Stimulated activated CD4-positive, alpha-beta T cell treated with anti-CD3 and anti-CD28 coated beads, Interleukin-2, amount 100 ng/mL, for 24 hours (primary cell): ENCODE measurements at places on chromosomes 2 and 18.

DNA sequence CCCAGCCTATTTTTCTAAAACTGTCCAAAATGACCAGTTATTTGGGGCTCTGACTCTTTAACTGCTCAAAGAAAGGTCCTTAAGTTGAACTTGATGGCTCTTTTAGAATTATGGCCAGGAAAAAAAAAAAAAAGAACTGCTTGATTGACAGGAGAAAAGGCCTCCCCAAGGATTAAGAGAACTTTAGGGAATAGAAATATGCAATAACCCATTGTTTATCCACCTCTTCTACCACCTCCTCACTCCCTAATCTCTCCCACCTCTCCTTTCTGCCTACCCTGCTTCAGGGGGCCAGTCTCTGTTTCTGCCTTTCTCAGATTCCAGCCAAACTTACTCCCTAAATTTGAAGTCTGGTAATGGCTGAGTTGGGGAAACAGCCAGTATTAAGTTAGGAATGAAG, 5.7 kb upstream of the STRN start:
- DNase-seq = no peak

- DNase-seq = no peak
Observed at GRCh38 chr18:54801374-54801773, 26.9 kb upstream of the RAB27B start.

- DNase-seq = no peak
Observed at GRCh38 chr2:168137510-168138180, 109.8 kb downstream of the STK39 start.

DNA sequence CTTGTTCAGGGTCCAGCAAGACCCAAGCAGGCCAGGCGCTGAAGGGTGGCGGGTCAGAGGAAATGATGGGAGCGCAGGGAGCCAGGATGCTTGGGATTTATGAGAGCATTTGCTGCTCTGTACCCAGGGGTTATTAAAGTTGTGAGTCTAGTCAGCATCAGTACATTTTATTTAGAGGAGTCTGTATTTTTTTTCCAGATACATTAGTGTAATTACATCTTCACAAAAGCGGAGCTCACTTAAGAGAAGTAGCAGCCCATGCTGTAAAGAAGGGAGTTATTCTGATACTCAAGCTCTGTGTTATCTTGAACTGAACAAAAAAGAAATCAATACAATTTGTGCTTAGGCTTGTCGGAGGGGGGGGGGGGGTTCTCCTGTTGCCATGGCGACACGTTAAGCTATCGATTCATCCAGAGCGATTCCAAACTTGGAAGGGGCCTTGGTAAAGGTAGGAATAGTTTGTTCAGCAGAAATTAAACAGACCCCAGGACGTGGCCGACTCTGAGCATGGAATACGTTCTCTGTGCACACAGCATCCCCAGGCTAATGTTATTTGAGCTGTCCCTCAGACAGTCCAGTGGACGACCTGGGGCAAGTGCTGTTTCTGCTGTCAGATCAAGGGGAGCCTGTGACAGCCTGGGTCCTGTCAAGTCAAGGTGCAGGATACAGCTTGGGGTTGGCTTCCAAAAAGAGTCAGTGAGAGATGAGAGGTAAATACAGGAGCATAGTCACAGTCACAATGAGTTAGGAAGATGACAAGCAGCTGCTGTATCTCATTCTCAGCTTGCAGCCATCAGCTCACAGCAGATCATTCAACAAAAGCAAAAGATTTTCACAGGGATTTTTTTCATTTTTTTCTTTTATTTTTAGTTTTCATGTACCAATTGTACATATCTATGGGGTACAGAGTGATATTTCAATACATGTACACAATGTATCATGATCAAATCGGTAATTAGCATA, 387.6 kb downstream of the DCDC2C start:
- no peak for DNase-seq

DNA sequence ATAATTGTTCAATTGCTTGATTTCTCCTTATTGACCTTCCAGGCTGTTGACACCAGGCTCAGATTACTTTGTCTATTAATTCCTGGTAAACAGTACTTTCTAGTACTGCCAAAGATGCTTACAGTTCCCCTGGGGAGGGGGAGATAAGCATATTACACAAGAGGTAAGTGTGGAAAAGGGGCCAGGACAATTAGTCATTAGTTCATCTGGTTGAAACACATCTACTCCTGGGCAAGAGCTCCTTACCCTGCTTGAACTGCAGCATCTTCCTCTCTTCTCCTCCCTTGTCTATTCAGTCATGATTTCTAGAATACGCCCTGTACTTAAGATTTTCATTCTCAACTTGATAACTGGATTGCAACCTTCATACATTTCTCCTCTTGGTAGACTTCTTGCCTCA, 10.4 kb upstream of the SPATS2L start:
- DNase-seq = no peak

DNA sequence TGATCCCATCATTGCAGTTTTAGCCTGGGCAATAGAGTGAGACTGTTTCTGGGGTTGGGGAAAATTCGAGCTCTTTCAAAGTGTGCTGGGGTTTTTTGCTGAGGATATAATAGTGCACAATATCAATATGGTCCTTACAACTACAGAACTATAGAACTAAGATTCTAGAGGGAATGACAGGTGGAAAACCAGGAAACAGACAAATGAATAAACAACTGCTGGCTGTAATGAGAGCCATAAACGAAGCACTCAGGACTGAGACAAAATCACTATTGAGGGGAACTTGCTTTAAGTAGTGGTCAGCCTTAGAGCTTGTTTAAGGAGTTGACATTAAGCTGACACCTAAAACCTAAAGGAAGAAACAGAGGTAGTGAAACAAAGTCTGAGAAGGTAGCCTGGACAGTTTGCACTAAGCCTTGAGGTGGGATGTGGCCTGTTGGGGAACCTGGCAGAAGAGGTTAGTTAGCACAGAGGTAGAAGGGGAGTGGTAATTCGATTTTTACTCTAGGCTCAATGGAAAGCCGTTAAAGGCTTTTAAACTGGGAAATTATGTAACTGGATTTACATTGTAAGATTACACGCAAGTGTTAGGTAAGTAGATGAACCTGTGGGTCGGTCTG, 33.8 kb downstream of the LCLAT1 start:
- no peak for DNase-seq
